Activated CD4-positive, alpha-beta T cell treated with anti-CD3 and anti-CD28 coated beads for 36 hours (primary cell): ENCODE measurements at places on chromosomes 1 and 21.

DNA sequence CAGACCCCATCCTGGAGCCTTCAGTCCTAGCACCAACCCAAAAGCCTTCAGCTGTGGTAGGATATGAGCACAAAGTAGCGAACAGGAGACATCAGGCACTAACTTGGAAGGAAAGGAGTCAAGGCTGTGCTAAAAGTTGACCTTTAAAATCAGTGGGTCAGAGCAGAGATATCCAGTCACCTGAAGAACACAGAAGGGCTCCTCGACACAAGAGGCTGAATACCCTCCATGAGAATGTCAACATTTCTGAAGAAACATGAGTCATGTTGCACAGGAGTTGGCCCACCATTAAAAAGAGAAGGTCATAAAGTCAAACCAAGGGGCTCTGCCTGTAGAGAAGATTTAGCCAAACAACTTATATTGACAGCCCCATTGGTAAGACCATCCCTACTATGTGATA lies 172.5 kb downstream of the PLPP3 start:
- DNase-seq = no peak

- DNase-seq = no peak
Observed at GRCh38 chr1:27380224-27380623, 2.9 kb downstream of the CD164L2 start.

DNA sequence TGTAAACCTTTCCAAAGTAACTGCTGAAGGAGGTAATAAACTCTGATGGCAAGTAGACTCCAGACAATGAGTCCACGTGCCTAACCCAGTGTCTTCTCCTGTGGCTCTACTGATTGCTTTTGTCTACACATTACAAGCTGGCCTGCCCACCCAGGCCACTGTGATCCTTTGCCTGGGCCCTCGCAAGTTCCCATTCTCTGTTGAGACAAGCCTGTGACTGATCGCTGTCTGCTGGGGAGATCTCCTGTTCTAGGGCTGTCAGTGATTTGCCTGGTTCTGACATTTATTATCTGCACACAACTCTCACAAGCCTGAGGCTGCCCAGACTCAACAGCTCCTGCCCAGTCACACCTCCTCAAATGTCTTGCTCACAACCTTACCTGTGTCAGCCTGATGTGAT lies 81.4 kb downstream of the CYYR1 start:
- no peak for DNase-seq

DNA sequence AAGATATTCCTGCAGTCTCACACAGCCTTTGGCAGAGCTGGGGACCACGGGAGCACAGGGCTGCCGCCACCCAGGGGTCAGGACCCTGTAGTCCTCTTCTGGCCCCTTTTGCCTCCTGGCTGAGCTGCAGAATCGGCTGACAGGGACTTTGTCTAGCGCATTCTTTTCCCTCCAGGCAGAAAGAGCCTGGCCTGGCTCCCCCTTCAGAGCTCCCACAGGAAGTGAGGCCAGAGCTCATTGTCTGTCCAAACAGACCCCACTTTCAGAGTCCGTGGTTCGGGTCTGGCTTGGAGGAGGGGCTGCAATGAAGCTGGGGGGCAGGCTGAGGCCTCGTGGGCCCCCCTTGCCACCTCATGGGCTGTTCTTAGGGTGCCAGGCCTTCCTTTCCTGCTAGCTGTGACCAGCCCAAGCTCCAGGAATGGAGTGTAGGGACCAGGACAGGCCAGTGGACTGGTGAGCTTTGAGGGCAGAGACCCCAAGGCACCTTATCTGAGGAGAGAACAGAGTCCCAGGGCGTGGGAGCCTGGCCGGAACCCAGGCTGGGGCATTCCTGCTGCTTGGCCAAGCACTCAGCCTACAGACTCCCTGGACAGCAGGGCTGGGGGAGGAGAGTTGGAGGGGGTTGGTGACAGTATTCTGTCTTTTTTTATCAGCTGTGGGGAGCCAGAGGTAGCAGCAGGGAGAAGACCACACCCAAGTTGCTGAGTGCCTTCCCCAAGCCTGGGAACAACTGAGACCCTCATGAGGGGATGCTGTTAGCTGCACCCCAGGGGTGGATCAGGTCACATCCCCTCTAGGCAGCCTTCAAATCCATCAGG lies 4.7 kb downstream of the CELSR2 start:
- DNase-seq = no peak

GRCh38 chr1:13751458-13751871 lies 51.5 kb downstream of the PRDM2 start:
- DNase-seq = no peak

- DNase-seq = no peak
Observed at GRCh38 chr1:231642618-231643017, 16.0 kb downstream of the DISC1 start.

DNA sequence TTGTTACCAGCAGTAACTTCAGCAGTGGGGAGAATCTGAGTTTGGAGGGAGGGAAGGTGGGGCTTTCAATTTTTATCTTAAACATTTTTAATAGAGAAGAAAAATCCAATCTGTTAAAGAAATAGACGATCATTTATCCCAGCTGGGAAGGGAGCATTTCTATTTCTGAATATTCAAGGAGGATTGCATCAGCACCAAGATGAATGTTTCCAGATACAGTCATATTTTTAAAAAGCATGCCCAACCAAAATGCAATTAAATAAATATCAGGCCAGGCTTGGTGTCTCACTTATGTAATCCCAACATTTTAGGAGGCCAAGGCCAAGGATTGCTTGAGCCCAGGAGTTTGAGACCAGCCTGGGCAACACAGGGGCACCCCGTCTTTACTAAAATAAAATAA lies 1.7 kb upstream of the ATP1A4 start:
- no peak for DNase-seq

DNA sequence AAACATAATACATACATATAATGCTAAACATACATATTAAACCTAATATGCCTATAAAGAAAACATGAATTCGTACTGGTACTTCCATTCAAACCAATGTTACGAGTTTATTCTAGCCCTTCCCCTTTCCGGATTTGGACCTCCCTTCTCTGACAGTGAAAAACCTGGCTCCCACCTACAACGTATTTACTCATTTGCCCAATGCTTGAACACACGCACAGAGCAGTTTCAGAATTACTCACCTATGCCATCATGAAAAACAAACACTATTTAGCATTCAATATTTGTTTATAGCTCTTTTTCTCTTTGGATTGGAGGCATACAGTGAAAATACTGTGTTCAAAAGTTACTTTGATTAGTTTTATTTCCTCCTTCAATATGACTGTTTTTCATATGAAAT lies 204.4 kb downstream of the LMX1A start:
- no peak for DNase-seq

GRCh38 chr21:25640943-25641292 lies 1.9 kb downstream of the JAM2 start:
- no peak for DNase-seq

DNA sequence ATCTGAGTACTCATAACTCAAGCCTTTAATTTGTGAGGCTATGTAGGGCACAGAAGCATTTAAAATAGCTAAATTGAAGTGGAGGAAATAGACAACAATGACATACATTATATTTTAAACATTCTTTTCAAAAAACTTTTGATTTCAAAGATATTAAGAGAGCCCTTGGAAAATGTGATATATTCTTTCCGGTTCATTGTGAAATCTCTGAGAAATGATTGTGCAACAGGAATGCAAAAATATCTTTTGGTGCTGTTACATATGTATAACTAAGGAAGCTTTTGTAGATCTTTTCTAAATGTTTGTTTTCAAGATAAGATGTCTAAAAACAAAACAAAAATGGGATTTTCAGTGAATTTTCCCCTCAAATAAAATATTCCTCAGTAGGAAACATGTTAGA lies 185.2 kb downstream of the LEPR start:
- no peak for DNase-seq

GRCh38 chr21:35225573-35225972 lies 176.5 kb upstream of the RUNX1 start:
- DNase-seq = no peak

- DNase-seq = no peak
Observed at GRCh38 chr1:52152572-52152971, 10.7 kb downstream of the ZFYVE9 start.

DNA sequence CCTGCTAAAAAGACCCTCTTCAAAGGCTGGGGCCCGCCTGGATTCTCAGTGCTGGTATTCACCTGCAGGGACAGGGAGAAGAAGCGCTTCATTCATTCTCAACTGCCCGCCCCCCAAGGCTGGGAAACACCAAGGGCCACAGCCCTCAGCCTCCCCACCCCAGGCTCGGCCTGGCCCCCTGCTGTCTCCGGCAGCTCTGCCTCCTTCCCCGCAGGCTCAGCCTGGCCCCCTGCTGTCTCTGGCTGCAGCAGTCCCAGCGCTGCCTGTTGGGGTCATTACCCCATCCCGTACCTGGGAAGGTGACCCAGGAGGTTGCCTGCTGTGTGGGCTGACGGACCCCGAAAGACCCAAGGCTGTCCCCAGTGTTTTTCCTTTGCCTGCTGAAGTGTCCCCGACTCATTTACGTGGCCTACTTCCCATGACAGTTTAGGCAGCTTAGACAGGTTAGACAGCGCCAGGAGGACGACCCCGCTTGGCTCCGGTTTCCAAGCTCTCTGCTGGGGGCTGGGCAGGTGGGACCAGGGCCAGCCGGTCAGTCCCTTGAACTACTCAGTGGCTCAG lies 22.9 kb upstream of the CLSTN1 start:
- no peak for DNase-seq

- DNase-seq = no peak
Observed at GRCh38 chr1:186782791-186783190, 46.0 kb upstream of the PLA2G4A start.

DNA sequence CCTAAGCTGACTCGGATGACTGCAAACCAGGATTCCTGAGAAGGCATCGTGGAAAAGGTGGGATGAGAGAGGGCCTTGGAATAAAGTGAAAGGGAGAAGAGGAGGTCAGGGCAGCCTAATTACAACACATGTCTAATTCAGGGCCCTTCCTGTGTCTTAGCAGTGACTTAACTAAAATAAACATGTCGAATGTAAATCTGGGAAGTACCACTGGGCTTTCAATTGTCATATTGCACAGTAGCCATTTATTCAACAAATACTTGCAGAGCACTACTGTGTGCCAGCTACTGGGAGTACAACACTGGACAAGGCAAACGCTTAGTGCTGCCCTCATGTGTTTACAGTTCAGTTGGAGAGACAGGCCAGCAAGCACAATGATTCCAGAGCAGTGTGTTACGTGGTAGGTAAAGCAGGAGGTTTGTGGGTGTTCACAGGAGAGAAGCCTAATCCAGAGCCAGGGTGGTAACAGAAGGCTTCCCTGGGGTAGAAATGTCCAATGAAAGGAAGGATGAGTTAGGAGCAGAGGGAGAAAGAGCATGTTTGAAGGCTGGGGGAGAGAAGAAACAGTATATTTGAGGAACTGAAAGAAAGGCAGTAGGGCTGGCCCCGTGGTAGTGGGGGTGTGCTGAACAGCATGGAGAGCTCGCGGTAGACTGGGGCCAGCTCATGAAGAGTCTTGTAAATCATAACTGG lies 38.0 kb upstream of the RASAL2 start:
- DNase-seq = no peak

- DNase-seq = no peak
Observed at GRCh38 chr1:53400761-53401674, 58.2 kb upstream of the DMRTB1 start.

DNA sequence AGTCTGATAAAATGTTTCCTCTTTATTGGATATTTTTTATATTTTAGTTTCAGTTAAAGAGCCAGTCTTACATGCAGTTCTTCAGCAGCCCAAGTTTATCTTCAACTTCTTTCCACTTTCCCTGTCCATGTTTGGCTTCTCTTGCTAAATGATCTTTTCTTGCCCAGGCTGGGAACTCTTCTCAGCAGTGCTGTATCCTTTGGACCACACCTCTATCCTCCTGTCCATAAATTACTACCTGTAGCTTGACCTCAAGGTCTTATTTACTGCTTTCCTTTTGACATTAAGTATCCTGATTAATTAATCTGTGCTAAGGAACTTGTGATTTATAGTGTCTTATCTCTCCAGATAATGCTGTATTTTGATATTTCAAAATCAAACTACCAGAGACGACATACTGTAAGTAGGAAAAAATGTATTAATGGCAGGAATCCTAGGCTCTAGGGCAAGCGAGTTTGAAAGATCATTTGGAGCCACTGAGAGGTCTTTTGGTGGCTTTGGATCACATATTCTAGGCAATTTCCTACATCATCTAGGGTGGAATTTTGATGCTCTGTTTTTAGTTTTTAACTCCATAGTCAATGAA lies 20.5 kb upstream of the PDC start:
- DNase-seq = no peak

DNA sequence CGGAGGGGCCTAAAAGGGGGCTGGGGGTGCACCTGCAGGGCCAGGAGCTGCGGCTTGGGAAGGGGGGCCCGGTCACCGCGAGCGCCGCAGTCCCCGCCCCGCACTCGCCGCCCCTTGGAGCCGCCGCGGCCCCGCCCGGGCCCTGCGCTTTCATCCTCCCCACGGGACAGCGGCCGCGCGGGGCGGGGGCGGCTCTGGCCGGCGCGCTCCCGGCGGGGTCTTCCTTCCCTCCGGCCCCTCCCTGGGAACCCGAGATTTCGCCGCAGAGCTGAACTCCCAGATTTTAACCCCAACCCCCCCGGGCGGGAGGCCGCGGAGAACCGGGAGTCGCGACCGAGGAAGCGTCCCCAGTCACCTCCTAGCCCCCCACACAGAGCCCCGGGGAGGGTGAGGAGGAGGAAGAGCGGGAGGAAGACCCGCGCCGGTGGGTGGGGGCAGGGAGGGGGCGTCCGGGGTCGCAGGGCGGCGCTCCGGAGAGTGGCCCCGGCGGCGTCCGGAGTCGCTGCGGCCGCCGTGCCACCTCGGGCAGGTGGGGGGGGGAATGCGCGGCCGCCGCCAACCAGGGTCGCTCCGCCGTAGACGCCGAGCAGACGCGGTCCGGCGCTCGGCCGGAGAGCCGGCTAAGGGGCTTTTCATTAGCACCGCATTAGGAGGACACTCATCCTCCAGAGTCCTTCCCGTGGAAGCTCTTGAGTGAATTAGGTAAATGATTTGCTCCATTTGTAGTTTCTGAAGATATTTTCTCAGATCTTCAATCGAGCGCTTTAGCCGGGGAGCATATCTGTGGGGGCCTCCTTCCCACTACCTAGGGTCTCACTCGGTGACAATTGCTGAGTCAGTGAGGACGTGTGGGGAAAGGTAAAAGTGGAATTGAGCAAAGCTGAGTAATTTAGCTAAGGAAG lies 31.6 kb upstream of the NFIA start:
- DNase-seq = peak; percentile 36

- peak; percentile 18 for DNase-seq
Observed at GRCh38 chr21:43740497-43741156, 21.7 kb downstream of the PDXK start.

GRCh38 chr21:29175408-29176134 lies 45.1 kb downstream of the MAP3K7CL start:
- no peak for DNase-seq

DNA sequence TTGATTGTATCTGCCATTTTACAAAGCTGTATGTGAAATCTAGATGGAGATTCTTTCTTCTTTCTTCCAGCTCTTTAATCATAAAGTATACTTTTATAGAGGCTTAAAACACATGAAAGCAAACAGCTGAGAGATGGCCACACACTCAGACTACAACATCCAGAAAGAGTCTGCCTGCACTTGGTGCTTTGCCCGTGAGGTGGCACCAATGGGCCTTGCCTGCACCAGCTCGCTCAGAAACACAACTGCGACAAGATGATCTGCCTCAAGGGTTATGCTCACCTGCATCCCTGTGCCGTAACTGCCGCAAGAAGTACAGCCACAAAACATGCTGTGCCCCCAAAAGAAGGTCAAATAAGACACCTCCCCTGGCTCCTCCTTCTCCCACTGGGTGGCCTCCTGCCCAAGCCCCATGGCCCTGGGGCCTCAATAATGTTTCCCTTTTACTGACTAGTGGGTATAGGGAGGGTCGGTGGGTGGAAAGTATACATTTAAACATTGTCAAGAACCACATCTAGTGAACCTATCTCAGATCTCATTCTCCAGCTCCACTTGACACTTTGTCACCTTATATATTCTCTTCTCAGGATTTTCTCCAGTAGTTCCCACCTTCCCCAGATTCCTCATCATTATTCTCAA lies 66.7 kb upstream of the ANGPTL3 start:
- DNase-seq = peak; percentile 10
